ENCODE measurements at places on chromosomes 1 and 21. TPM values are rescaled to one million over a fixed set of nuclear protein-coding genes. Genes with fewer than 3 reads are reported as not detected.

Gene KIF14
- 0.01 TPM for polyA plus RNA-seq

GRCh38 chr1:4500441-4500840 lies 154.0 kb upstream of the AJAP1 start:
- H3K4me1 ChIP-seq: no peaks in the 10 kb centered on the region
- no peak overlapping the region for H3K4me3 ChIP-seq
- no peaks in the 10 kb centered on the region for H3K27me3 ChIP-seq
- DNase-seq: no peak
- H3K36me3 ChIP-seq: no peaks in the 10 kb centered on the region

DNA sequence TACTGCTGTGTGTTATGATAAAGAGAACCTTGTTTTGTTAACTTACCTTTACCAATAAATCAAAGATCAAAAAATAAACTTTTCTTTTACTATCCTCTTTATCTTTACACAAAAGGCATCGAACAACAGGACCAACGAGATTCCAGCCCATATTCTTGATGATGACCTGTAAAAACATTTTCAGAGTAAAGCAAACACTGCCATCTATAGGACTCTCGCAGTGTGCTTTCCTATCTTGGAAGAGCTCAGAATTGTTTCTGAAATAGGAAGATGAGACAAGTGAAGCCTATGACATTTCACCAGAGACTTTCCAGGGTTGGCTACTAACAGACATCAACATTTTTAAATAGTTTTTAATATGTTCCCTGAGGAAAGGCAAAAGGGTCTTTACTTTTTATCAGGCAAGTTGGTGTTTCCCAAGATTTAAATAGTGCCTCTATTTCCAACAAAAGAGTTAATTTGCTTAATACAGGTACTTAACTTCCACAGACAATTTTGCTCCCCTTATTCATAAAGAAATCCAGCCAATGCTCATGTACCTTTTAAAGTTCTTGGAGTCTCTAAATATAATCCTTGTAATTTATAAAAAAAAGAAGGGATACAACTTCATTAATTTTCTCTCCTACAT lies 7.3 kb downstream of the GLMN start:
- no peak overlapping the region for H3K4me3 ChIP-seq
- no peak overlapping the region for H3K27ac ChIP-seq
- H3K36me3 ChIP-seq: peaks cover 5% of the 10 kb centered on the region
- DNase-seq: peak; percentile 20
- no peaks in the 10 kb centered on the region for H3K4me1 ChIP-seq

DNA sequence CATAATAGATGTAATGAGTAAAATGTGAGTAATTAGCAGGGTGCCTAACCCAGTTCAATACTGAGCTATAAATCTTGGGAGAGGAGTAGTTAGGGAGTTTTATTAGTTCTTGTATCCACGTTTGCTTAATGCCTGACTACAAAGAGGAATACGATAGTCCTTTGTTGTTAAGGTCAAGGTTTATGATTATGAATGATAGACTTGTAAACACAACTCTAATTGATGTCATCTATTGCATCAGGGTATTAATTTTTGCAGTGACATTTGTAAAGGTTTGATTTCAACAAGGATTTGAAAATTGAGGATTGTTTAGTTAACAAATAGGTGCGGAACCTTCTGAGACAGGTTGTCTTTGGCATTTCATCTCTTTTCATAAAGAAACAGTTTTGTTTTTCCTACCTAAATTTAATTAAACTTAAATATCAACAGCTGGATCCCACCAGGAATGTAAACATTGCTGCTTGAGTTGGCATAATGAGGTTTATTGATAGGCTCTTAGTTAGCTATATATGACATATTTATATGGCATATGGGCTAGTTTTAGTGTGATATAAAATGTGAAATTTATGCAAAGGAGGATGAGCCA lies 9.7 kb downstream of the SOAT1 start:
- H3K4me1 ChIP-seq: peaks cover 5% of the 10 kb centered on the region
- peaks cover 21% of the 10 kb centered on the region for H3K36me3 ChIP-seq
- H3K27ac ChIP-seq: no peak overlapping the region
- no peaks in the 10 kb centered on the region for H3K27me3 ChIP-seq
- H3K4me3 ChIP-seq: no peak overlapping the region

Gene RHEX
- polyA plus RNA-seq: 0.45 TPM

GRCh38 chr1:93448983-93449804 lies 1.3 kb downstream of the FNBP1L start:
- DNase-seq: peak; percentile 48
- H3K36me3 ChIP-seq: no peaks in the 10 kb centered on the region
- peak overlapping the region; percentile 64 for H3K27ac ChIP-seq
- peaks cover 20% of the 10 kb centered on the region for H3K4me1 ChIP-seq
- H3K4me3 ChIP-seq: peak overlapping the region; percentile 80
- H3K27me3 ChIP-seq: peaks cover 7% of the 10 kb centered on the region

DNA sequence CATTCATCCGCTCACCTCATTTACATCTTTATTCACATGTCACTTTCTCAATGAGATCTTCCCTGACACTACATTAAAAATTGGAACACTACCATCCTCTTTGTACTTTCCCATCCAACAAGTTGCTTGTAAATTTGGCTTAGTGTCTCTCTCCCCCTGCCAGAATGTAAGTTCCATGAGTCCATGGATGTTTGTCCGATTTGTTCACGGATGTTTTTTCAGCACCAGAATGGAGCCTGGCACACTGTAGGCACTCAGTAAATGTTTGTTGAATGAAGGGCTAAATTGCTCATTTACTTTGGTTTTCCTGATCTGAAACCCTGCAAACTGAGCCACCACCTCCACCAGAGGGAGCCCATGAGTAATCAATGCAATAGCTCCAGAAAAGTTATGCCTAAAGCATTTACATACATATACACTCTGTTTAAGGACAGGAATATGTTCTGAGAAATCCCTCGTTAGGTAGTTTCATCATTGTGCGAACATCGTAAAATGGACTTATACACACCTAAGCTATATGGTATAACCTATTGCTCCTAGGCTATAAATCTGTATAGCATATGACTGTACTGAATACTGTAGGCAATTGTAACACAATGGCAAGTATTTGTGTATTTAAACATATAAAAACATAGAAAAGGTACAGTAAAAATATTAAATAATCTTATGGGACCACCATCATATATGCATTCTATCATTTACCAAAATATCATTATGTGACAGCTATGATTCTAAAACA lies 2.8 kb upstream of the EYA3 start:
- H3K27me3 ChIP-seq: no peaks in the 10 kb centered on the region
- H3K4me1 ChIP-seq: peaks cover 24% of the 10 kb centered on the region
- no peaks in the 10 kb centered on the region for H3K36me3 ChIP-seq
- H3K4me3 ChIP-seq: no peak overlapping the region

All from B cell (primary cell).